ENCODE measurements at places on chromosomes 2 and 18. TPM values are rescaled to one million over a fixed set of nuclear protein-coding genes. Genes with fewer than 3 reads are reported as not detected.

Gene ALPG
- not detected for total RNA-seq

Gene SIX2
- 0.72 TPM for total RNA-seq

Gene ACMSD
- total RNA-seq = not detected

Gene SLC9A4
- not detected for total RNA-seq

Gene MSTN
- total RNA-seq = not detected

Gene FLACC1
- total RNA-seq = not detected

Gene PDCL3
- 3.0 TPM for total RNA-seq

Gene RMDN2
- 2.2 TPM for total RNA-seq

Gene DSG1
- not detected for total RNA-seq

Gene HTR2B
- total RNA-seq = not detected

Gene ATP6V1C2
- not detected for total RNA-seq

Gene DPP10
- total RNA-seq = 2.6 TPM

Gene ICOS
- not detected for total RNA-seq

Gene TMEM237
- 35.3 TPM for total RNA-seq

Gene DTNA
- total RNA-seq = 6.6 TPM

Gene SMYD1
- total RNA-seq = not detected

Gene EVX2
- total RNA-seq = not detected

Gene POTEJ
- total RNA-seq = not detected

Gene GREB1L
- total RNA-seq = under 0.01 TPM

Gene KCNJ3
- not detected for total RNA-seq

Gene CPLX4
- total RNA-seq = not detected

Gene KANSL1L
- total RNA-seq = 13.6 TPM

Gene KCMF1
- 23.7 TPM for total RNA-seq

Gene SULT1C2
- total RNA-seq = not detected

Gene SOX11
- total RNA-seq = 21.8 TPM

Gene LYPD6
- not detected for total RNA-seq

Gene ASB18
- not detected for total RNA-seq

Gene SP140
- total RNA-seq = 0.39 TPM

Gene EPHA4
- 6.8 TPM for total RNA-seq

Gene C2orf42
- 9.3 TPM for total RNA-seq

Gene SULT1C3
- total RNA-seq = not detected

Gene MOCOS
- total RNA-seq = 1.4 TPM

Gene MRO
- not detected for total RNA-seq

Gene UGT1A4
- not detected for total RNA-seq

Gene HNRNPLL
- 35.6 TPM for total RNA-seq

Gene PLB1
- not detected for total RNA-seq

Gene MEP1B
- total RNA-seq = not detected

Gene NOTO
- total RNA-seq = not detected

Gene PLEKHB2
- 29.4 TPM for total RNA-seq

Gene ATF2
- 23.8 TPM for total RNA-seq

Gene CYP27C1
- 0.48 TPM for total RNA-seq

Gene CCDC68
- total RNA-seq = 20.2 TPM

Gene ANTXR1
- total RNA-seq = 98.2 TPM

Gene NPPC
- not detected for total RNA-seq

Gene KYNU
- 4.4 TPM for total RNA-seq

Gene PGAP1
- 16.4 TPM for total RNA-seq

Gene CACNB4
- total RNA-seq = under 0.01 TPM

Gene CRYBA2
- not detected for total RNA-seq

Gene GPR39
- total RNA-seq = not detected

Gene TNFRSF11A
- under 0.01 TPM for total RNA-seq

Measured in epithelial cell of alveolus of lung (primary cell).